ENCODE measurements at places on chromosomes 2 and 18. TPM values are rescaled to one million over a fixed set of nuclear protein-coding genes. Genes with fewer than 3 reads are reported as not detected.

SCYGR7 gene
- total RNA-seq = not detected

DNA sequence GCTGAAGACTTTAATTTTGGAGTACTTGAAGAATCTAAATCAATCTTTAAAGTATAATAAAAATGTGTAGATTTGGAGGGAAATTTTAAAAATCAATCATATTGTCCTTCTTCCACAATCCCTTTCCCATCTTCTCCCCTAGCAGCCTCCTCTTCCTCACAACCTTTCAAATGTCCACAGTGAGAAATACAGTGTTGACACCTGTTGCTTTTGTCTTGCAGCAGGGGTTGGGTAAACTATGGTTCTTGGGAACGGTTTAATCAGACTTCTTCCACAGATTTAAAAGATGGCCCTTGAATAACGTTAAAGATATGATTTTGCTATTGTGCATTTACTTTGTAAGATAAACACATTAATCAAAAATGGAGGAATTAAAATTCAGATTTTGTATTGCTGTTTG lies 113.8 kb upstream of the SLC1A4 start:
- no peak for DNase-seq

- no peak for DNase-seq
Observed at GRCh38 chr18:48375150-48375800, 33.9 kb downstream of the ZBTB7C start.

- no peak for DNase-seq
Observed at GRCh38 chr2:11227595-11227994, 72.3 kb downstream of the SLC66A3 start.

ARHGAP15 gene
- 6.8 TPM for total RNA-seq

- DNase-seq = no peak
Observed at GRCh38 chr2:64905338-64906024, 83.7 kb upstream of the SLC1A4 start.

HOXD13 gene
- total RNA-seq = not detected

PARD6G gene
- total RNA-seq = 1.3 TPM

CHRNA1 gene
- total RNA-seq = 0.94 TPM

- DNase-seq = no peak
Observed at GRCh38 chr18:35816003-35816402, 156.5 kb upstream of the RMP24 start.

IL36B gene
- total RNA-seq = not detected

DNA sequence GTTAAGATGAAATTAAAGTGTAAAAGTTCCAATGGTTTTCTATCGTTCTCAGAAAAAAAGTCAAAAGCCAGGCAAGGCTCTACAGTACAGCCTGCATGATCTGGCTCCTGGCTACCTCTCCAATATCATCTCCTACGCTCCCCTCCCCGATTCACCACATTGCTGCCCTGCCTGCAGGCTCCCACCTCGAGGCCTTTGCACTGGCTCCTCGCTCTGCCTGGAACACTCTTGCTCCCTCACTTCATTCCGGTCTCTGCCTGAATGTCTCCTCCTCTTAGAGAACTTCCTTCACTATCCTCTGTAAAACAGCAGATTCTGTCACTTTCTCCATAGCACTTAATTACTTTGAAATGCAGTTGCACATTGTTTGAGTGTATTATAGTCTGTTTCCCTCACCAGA lies 72.5 kb downstream of the KLF7 start:
- DNase-seq = no peak

- no peak for DNase-seq
Observed at GRCh38 chr2:23606196-23606595, 221.2 kb downstream of the KLHL29 start.

Data from cardiac septum (tissue), 1 donor.